ENCODE measurements at places on chromosomes 5 and 9.

DNA sequence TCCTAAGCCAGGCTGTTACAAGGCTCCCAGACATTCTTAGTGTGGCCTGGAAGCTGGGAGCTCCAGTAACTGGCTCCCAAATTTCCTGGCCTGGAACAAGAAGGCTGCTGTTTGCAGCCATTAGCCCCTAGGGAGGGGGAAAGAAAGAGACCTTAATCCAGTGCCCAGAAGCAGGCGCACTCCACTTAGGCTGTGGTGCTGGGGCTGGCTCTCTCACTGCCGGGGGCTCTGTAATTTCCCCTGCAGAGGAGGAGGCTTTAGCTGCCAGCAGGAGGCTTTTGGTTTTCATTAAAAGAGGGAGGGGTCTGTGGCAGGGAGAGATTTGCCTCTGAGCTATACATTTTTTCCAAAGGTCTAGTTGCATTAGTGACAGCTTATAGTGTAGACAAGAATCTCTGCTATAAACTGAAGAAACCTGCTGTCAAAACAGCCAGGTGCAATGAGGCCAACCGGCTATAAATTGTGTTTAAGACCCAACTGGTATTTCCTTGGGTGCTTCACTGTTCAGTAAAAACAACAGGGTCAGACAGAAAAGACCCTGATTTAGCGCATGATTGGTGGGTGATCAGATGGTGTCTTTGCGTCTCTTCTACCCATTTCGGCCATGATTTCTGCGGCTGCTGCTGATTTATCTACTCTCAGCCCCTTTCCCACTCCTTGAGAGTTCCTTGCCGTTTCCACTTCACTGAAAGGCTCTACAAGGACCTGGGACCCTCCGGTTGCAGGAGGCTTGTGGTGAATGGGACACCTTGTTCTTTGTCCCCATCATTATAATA, 254.6 kb downstream of the AOPEP start:
- DNase-seq = no peak

DNA sequence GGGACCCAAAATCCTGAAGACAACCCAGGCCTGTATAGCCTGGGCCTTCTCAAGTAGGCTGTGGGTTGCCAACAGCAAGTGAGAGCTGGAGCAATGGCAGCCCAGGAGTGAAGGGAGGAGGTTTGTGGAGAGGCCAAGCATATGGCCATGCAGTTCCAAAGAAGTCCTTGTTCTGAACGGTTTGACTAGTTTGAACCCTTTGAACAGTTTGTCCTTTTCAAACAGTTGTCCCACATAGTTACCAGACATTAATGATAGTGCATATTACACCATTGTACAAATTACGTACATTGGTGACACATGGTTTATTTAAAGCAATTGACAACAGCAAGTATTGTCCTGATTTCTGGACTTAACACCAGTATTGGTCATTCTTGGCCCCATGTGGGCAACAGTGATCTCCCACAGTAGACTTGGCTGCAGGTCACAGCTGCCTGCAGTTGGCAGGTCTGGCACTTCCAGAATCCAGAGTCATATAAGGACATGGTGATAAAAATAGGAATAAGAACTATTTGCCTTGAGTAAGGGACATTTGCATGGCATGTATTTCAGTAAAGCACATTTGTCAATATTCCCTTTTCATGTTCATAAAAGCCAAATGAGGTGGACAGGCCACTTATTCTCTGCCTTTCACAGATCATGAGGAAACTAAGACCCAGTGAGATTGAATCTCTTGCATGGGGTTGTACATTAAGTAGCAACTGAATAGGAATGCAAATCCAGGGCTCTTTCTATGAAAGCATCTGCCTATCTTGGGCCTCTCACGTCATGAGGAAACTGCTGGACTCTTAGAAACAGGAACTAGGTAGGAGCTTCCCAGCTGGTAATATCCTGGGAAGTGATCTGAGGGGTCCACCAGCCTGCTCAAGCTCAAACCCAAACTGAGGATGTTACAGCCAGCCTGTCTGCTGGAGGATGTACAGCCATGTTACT, 30.3 kb downstream of the SLC25A48 start:
- no peak for DNase-seq

- DNase-seq = no peak
Observed at GRCh38 chr5:44245935-44246334, 143.3 kb downstream of the FGF10 start.

DNA sequence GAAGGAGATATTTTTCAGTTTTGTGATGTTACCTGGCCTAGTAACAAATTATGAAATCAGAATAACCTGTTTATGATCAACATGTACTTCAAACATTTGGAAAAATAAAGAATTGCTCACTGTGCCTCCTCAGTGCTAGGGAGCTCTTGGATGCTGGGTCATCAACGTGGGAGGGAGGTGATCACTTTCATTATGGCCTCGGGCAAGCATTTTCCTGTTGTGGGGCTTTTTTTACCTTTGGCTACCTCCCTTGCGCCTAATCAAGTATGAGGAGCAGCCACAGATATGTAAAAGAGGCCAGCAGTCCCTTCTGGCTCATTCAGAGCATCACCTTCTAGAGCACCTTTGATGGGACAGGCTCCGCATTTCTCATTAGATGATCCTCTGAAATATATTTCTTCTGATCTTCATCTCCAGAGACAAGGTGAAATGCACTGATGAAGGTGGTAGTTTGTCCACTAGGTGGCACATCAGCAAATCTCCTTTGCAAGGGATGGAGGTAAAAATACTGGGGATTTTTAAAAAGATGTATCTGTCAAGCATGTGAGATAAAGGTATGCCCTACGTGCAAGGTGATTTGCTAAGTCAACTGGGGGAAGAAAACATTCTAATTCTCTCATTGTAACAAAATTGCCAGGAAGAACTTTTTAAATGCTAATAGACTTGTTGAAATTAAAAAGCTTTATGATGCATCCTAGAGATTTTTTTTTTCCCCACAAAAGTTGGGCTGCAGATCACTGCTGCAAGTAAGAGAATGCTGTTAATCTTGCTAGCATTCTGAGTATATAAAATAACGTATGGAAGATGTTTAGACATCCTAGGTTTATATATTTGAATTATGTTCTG, 218.2 kb downstream of the MAST4 start:
- no peak for DNase-seq

DNA sequence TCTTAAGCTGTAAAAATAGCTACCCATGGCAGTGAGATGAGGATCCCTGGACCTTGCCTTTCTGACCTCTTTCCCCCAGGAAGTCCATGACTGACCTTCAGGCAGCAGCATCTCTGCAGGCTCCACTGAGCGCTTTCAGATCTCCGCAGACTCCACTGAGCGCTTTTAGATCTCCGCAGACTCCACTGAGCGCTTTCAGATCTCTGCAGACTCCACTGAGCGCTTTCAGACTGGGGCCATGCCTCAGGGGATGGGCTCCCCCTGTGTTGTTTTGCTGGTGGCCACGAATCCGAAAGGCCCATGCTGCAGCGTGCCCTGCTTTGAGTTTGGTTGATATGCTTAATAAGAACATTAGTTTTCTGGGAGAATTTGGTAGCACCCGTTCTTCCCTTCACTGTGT, 254.2 kb downstream of the FANCC start:
- DNase-seq = no peak

DNA sequence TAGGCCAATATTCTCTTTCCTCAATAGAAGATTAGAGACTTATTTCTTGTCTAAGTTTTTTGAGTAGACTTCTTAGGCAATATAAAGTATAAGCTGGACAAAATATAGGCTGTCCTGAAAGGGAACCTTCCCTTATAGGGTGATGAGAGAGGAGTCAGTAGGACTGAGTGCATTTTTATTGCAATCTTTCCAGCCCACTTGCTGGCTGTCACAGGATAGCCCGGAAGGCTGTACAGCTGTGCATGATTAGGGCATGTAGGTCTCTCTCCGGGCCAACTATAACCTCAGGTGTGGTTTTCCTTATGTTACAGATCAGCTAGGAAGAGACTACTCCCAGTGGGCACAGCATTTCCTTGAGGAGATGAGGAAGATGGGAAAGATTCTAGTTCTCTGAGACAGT, 159.8 kb upstream of the MEF2C start:
- DNase-seq = no peak

DNA sequence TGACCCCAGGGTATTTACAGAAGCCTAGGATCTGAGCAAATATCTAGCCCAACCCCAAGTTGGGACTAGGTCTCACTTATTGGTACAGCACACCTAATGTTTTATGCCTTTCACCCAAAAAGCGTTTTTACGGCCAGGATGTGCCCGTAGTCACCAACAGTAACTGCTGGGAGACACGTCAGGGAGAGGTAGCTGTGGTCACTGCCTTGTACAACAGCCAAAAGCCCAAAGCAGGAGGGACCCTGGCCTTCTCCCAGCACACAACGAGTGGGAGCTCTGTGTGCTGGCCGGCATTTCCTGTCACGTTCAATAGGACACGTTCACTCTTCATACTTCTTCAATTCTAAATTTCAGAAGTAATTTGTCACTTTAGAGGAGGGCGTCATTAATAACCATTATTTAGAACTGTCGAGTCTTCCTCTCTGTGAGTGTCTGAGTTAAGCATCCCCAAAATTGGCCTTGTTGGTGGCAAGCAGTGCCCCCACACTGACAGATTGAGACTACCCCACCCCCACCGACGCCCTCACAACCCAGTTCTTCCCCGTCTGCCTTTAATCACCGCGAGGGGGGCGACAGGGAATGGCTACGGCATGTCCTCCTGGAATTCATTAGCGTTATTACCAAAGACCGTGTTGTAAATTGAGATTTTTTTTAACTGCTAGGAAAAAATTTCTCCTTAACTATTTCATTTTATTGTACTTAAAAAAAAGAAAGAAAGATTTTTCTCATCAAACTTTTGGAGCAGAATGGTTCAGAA, 80.7 kb downstream of the MVB12B start:
- DNase-seq = no peak

DNA sequence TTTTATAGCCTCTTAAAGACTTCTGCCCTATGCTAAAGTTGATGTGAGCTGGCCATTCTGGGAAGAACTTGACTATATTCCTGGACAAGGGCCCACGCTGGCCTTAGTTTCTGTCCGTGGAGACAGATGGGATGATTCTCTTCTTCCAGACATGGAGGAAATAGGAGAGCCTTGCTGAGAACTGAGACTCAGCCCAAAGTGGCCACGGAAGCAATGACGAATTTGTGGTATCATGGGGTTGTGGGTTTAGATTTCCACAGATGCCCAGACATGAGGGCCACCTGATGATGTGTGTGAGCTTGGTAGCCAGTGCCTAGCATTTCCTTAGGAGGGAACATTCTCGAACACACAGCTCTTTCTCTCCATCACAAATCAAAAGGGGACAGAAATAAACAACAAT, 309.1 kb downstream of the NSG2 start:
- peak; percentile 66 for DNase-seq

- no peak for DNase-seq
Observed at GRCh38 chr5:41559184-41559583, 48.8 kb upstream of the PLCXD3 start.

DNA sequence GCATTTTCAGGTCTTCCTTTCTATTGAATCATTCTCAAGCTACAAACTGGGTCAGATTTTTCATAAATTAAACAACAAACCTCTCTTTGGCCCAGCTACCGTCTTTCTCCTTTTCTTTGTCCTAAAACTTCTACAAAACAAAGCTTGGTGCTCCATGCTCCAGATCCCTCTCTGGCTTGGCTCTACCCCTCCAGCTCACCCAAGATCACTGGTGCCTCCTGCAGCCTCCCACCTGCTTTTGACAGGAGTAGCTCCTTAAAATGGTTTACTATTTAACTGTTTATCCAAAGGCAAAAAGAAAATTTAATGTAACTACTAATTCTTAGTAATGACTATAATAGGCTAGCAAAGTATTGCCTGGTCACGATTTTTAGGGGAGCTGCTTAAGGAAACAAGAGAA, 10.7 kb upstream of the SERINC5 start:
- DNase-seq = no peak

- peak; percentile 63 for DNase-seq
Observed at GRCh38 chr9:93673839-93674334, 97.5 kb downstream of the PHF2 start.

- DNase-seq = peak; percentile 68
Observed at GRCh38 chr5:180640861-180641565, 8.4 kb downstream of the FLT4 start.

- no peak for DNase-seq
Observed at GRCh38 chr5:68920888-68921287, 172.9 kb upstream of the SLC30A5 start.

GRCh38 chr5:82349652-82350051, 71.5 kb upstream of the RPS23 start:
- DNase-seq = no peak

- DNase-seq = no peak
Observed at GRCh38 chr5:169944922-169945680, 35.2 kb downstream of the INSYN2B start.

GRCh38 chr5:177431317-177432142, 5.1 kb downstream of the GRK6 start:
- DNase-seq = peak; percentile 77

All from aorta (tissue), 5 donors.